ENCODE measurements at places on chromosomes 2 and 18.

DNA sequence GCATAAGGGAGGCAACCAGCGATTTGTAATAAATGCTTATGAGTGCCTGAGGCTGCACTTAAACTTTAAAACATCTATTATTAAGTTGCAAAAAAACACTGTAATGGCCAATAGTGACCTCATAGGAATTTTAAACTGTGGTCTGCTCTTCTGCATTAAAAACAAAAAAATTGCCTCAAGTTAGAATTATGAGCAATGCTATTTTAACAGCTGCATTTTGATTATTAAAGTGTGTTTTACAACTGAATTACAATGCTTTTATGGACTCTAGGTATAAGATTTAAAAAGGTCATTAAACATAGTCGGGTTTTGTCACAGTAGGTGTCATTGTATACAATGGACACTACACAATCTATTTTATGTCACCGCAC lies 528.7 kb upstream of the FANCL start:
- DNase-seq = no peak

DNA sequence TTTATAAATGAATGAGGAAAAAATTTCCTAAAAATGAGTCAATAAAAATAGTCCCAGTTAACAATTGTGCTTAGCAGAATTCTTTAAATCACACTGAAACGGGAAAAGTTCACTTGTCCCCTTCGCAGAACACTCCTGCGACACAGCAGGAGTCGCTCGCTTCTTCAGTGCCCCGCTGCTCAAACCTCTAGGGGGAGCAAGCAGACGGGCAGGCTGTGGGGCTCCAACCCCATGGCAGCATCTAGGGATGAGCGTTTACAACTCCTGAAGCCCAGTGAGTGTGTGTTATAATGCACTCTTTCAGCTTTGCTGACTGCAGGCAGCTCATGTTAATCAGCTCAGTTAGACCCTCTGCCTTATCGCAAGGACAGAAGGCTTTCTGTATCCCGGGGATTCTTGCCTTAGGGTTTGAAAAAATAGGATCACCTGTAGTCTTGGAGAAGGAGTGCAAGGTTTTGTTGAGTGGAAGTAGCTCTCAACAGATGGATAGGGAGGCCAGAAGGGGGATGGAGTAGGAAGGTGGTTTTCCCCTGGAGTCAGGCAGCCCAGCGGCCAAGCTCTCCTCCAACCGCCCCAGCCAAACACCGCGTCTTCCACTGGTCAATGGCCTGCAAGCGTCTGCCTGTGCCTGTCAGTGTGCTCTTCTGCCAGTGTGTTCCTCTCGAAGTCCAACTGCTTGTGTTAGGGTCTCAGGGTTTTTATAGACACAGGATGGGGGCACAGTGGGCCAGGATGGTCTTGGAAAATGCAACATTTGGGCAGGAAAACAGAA lies 1977.7 kb upstream of the LRRTM1 start:
- DNase-seq = no peak

DNA sequence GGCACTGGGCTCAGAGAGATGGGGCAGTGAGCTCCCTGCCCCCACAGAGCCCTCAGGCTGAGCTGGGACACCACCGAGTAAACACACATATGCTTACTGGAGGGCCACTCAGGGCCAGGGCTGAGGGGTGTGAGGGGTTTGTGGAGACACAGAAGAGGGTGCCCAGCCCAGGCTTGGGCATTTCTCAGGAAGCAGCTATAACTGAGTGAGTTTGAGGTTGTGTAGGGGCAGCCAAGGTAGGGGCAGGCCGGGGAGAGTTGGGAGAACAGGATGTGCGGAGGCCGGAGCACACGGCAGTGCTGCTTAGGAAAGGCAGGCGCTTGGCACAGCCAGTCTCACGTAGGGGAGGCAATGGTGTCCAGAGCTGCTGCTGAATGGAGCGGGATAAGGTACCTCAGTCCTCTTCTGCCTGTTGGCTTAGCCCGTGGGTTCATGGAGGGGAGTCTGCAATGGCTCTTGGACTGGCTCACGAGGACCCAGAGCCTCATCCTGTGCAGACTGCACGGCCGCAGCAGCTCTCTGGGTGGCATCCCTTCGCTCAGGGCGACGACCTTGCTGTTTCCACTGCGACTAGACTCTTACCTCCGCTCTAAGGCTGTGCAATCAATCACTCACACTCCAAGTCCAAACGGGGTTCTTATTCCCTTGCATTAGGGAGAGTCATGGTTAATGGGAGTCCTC lies 466.1 kb upstream of the HS6ST1 start:
- no peak for DNase-seq

DNA sequence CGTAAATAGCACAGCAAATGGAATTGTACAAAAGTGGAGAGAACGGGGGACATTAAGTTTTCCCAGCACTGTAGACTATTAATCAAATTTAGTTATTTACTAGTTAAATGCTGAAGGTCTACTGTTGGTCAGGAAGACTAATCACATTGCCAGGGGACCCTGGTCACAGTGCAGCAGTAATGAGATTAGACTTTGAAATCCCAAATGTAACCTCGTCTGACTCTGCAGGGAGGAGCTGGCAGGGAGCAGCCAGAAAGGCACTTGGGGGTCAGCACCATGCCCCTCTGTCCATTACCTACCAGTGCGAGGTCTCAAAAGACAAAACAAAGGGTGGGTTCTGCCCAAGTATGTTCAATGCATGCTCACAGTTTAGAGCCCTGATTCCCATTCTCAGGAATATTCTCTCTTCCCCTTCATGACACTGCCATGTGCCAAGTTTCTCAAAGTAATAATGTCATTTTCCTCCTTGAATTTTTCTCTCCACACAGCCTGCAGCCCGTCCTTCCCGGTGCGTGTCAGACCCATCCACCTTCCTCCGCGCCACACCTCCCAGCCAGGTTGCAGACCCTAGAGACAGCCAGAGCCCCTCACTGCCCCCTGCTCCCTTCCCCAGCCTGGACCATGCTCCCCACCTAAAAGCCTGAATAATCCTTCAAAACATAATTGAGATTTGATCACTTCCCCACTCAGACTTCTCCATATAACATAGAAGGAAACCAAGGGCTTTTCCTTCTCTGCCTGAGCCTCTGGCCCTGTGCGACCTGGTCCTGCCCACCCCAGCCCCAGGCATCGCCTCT lies 52.5 kb downstream of the TMEM18 start:
- no peak for DNase-seq

DNA sequence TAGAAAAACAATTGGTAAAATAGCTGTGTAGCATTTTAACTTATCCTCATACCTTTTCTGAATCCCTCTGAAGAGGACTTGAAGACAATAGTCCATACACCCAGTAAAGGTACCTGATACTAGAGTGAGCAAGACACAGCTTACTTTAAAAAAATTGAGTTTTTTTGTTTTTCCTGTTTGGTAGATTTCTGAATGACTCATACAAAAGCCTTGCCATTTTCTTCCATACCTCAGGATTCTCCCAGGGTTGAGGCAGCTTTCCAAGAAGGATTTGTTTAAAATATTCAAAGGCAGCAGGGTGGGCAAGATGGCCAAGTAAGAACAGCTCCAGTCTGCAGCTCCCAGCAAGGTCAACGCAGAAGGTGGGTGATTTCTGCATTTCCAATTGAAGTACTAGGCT lies 551.0 kb upstream of the LRATD1 start:
- DNase-seq = peak; percentile 42

GRCh38 chr2:128490321-128490720 lies 171.7 kb upstream of the HS6ST1 start:
- DNase-seq = no peak

DNA sequence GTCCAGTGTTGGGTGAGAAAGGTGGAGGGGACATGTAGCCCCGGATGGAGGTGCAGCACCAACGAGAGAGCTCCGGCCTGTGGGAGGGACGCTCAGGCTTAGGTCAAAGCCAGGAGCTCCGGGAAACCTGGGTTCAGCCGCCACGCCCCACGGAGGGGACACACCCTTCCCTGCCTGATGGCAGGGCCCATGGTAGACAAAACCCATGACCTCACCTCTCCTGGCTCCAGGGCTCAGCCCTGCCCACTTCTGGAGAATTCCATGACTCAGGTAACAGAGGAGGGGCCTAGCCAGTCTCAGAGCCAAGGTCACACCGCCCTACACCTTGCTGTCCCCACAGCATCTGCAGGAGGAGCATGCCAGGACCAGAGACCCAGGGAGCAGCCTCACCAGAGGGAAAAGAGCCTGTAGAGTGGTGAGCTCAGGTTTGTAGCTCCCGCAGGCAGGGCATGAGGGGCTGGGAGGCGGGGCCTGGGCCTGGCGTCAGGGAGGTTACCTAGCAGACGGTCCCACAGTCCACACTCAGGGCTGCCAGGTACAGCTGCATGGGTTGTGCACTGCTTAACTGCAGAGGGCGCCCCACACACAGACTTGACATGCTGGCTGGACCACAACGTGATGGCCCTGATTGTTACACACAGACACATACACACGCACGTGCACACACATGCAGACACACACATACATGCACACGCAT lies 70.8 kb upstream of the SMAD7 start:
- peak; percentile 32 for DNase-seq

DNA sequence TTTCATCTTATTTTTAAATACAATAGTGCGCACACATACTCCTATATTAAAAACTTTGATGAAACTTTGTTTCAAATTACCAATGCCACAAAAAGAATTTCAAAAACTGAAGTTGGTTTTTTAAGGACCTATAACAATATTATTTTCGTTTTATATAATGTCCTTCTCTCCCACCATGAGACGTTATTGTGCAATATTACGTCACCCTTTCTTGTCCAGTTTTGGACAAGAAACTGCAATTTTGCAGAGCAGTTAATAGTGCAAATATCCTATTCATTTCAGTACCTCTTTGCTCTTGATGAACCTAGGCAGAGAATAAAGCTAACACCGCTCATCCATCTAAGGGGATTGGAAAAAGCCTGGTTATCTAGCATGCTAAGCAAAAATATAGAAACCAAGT lies 9.7 kb upstream of the ZNF516 start:
- DNase-seq = no peak

GRCh38 chr2:66080127-66080526 lies 354.8 kb upstream of the MEIS1 start:
- DNase-seq = peak; percentile 38

DNA sequence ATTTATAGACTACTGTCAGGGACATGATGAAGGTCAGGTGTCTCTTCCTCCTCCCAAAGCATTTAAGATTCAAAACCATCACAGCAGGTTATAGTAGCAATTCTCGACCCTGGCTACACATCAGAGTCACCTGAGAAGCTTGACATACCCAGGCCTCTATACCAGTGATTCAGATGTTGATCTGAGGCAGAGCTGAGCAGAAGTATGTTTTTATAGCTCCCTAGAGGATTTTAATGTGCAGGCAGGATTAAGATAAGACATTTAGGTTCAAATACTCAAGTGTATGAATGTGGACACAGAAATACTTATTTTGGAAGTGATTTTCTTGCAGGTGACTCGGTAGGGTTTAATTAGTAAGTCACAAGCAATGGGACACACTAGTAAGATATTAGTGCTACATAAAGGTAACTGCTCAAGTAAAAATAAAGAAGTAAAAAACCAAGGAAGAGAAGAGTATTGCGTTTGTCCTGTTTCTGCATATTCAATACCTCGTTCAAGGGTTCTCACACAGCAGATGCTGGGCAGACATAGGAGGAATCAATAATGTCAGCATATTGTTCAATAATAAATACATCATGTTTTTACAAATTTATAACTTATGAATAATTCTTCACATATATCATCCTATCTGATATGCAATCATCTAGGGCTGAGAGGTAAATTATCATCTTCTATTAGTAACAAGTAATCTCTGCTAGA lies 7.0 kb downstream of the GCFC2 start:
- DNase-seq = no peak

DNA sequence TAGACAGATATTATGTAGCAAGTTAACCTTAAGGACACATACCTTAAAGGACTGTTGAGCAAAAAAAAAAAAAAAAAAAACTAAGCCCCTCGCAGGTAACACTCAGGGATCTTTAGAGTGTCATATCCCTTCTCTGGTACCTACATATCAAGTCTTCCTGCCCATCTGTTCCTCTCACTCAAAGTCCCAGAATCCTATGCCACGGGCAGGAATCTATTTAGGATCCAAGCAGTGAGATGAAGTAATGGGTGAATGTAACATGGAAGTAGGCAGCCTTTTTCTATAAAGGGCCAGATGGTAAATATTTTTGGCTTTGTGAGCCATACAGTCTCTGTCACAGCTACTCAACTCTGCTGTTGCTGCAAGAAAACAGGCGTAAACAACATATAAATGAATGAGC lies 496.7 kb downstream of the STK39 start:
- DNase-seq = no peak

DNA sequence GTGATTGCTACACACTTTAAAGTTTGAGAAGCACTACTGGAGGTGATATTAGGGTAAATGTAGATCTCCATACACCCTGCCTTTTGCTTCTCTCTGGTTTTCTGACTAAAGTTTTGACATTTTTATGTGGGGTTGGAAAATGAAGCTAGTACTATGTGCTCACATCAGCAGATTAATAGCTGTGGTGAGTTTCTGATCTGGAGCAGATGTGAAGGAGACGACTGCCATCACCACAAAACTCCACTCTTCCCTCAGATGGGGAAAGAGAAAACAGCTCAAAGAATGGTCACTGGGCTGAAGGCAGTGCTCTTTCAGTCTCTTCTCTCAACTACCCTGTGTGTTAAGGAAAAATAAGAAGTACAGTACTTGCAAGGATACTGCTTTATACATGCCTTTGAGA lies 37.2 kb downstream of the PLEKHA3 start:
- no peak for DNase-seq

DNA sequence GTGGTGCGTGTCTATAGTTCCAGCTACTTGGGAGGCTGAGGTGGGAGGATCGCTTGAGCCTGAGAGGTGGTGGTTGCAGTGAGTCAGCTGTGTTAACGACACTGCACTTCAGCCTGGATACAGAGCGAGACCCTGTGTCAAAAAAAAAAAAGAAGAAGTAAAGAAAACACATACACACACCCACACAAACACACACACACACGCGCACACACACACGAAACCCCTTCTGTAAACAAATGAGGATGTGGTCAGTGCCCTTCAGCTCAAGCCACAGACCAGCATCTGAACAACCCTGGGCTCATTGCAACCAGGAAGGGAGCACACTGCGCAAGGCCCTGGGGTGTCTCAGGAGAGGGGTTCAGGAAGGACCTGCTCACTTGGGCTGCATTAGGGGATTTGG lies 47.9 kb upstream of the KCNF1 start:
- no peak for DNase-seq

DNA sequence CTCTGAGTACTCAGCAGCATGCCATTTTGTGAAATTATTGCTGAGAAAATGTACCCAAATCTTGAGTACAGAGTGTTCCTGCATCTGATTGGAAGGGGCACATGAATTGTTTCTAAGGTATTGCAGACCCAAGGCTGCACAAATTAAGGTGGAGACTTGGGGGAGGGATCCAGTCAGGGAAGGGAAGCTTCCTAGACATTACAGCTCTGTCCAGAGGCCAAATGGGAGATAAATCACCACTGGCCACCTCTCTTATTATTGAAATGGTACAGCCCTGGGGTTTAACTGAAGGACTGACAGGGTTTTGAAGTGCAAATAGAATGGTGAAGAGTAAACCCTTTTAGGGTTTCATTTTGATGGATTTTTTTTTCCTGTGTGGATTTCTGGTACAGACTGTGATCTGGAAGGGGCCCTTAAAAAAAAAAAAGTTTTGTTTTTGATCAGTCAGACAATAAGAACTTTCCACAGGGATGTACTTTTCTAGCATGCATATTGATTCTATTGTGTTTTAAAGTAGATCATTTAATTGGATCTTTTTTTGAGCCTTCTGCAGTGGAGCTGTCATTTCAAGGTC lies 119.4 kb downstream of the GREB1L start:
- no peak for DNase-seq

Measured in A172 (cell line).